Activated naive CD4-positive, alpha-beta T cell treated with anti-CD3 and anti-CD28 coated beads for 36 hours (primary cell): ENCODE measurements at places on chromosomes 7 and 10. TPM values are rescaled to one million over a fixed set of nuclear protein-coding genes. Genes with fewer than 3 reads are reported as not detected.

GRCh38 chr7:139568813-139569490 is 45.5 kb downstream of the CLEC2L start:
- DNase-seq, result no peak

- no peak for DNase-seq
Measured at GRCh38 chr7:82348251-82348650, 95.3 kb downstream of the CACNA2D1 start.

DNA sequence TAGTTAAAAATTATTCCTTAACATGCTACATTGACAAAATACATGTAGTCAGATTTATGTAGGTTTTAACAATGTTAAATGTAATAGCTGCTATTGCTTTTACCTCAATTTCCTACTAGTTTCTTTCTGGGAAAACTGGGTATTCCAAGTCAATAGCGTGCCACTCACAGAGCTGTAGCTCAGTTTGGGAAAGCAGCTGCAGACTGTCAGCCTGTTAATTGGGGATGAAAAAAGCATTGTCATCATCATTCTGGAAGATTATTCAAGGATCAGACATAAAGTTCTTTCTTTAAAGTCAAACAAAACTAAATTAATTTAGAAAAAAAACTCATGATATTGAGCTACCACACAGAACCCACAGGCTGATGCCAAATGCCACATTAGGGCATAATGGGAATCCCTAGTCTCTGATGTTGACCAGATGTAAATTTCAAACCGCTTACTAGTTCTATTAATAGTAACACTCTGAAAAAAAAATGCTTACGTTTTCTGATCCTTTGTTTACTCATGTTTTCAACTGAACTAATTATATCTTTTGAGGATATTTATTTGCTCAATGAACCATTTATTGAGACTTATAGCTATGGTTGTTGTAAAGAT is 19.6 kb upstream of the AGMO start:
- DNase-seq, result no peak

- no peak for DNase-seq
Measured at GRCh38 chr7:30332549-30332948, 48.2 kb downstream of the ZNRF2 start.

DNA sequence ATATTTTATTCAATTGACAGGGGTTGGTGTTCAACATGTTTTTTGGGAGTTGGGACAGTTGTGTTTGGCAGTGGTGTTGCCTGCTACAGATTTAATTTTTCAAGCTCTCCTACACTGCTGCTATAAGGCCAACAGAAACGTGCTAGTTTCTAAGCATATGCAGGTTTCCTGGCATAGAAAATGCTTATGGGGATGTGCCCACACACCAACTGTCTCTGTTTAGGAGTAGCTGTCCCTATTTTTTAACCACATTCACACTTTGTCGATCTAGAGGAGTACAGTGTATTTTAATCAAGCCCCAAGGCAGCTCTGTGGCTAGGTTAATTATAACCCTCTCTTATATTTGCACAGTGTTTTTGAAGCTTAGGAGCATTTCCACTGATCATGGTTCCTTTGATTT is 28.6 kb downstream of the TMEM178B start:
- DNase-seq, result no peak

DNA sequence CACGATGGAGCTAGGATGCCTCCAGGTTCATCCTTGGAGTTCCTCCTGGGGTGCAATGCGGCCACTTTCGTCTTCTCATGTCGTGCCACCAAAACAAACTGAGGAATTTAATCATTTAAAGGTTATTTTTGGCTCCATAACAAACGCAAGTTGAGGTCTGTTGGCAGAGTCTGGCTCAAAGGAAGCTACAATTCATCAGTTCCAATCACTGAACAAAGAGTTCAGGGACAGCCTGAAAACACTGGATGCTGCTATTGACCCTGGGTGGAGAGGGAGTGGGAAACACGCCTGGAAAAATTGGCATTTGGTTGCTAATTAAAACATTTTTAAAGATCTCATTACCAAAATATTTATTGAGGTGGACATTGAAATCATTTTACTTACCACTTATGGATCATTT is 11.4 kb upstream of the MGMT start:
- DNase-seq, result no peak

DNA sequence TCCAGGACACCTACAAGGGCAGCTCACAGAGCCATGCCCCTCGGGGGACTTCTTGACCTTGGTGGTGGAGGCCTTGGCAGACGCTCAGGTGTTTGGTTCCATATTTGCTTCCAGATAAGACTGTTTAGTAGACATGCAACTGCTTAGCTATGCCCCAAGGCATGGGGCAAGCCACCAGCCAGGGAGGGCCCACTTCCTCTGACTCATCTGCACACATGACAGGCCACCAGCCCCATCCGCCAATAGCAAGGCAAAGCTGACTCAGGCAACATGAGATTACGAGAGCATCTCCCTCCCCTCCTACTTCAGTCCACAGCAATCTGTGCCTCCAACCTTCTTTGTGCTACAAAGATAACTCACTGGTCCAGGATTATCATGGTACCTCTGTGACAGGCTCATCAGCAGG is 54.9 kb downstream of the KCNMA1 start:
- DNase-seq, result peak; percentile 6

Gene NSUN5
- total RNA-seq, result 57.0 TPM

Gene TMEM229A
- total RNA-seq, result not detected

Gene PILRA
- total RNA-seq, result 0.29 TPM

Gene TOMM7
- total RNA-seq, result 297 TPM

Gene DENND2A
- total RNA-seq, result not detected

Gene IFIT1B
- total RNA-seq, result not detected

Gene HMX2
- 0.62 TPM for total RNA-seq

Gene AGR2
- total RNA-seq, result not detected

Gene PPP1R9A
- not detected for total RNA-seq

Gene AKR1C8
- not detected for total RNA-seq

Gene TMEM270
- not detected for total RNA-seq

Gene CALML3
- not detected for total RNA-seq

Gene PIK3CG
- 3.8 TPM for total RNA-seq

Gene MSS51
- 1.9 TPM for total RNA-seq

Gene TBL2
- 21.5 TPM for total RNA-seq
